ENCODE measurements at places on chromosomes 11 and 22. TPM values are rescaled to one million over a fixed set of nuclear protein-coding genes. Genes with fewer than 3 reads are reported as not detected.

MYOD1 gene
- total RNA-seq, result 2.4 TPM

CDC42EP1 gene
- 19.0 TPM for total RNA-seq

HIKESHI gene
- total RNA-seq, result 47.7 TPM

SAA1 gene
- not detected for total RNA-seq

SHISA8 gene
- total RNA-seq, result 0.55 TPM

ADAMTS15 gene
- 24.5 TPM for total RNA-seq

TUBA8 gene
- 4.9 TPM for total RNA-seq

CD3D gene
- total RNA-seq, result not detected

CATSPER1 gene
- total RNA-seq, result not detected

TRIM51 gene
- total RNA-seq, result not detected

OR52E8 gene
- total RNA-seq, result not detected

OR8A1 gene
- not detected for total RNA-seq

PRODH gene
- 14.6 TPM for total RNA-seq

CBX7 gene
- 27.4 TPM for total RNA-seq

ELFN2 gene
- total RNA-seq, result 7.0 TPM

OR4D9 gene
- total RNA-seq, result not detected

TEX12 gene
- 0.93 TPM for total RNA-seq

PGA3 gene
- total RNA-seq, result not detected

MYBPC3 gene
- 0.11 TPM for total RNA-seq

UCP3 gene
- total RNA-seq, result 1.6 TPM

MRGPRX4 gene
- not detected for total RNA-seq

JAML gene
- total RNA-seq, result 3.3 TPM

OR5D14 gene
- total RNA-seq, result not detected

ZFP91 gene
- total RNA-seq, result 63.9 TPM

OR52N4 gene
- total RNA-seq, result not detected

C11orf71 gene
- total RNA-seq, result 12.4 TPM
